Smooth muscle cell of bladder (primary cell): ENCODE measurements at places on chromosomes 3 and 15. TPM values are rescaled to one million over a fixed set of nuclear protein-coding genes. Genes with fewer than 3 reads are reported as not detected.

The C3orf62 gene
- total RNA-seq: 0.85 and 1.7 TPM in 2 replicates

The TUSC7 gene
- not detected in 2 replicates for total RNA-seq

The MAGI1 gene
- 15.5 and 36.0 TPM in 2 replicates for total RNA-seq

The COLQ gene
- 0.28 and 0.46 TPM in 2 replicates for total RNA-seq

The MORC1 gene
- total RNA-seq: not detected in 2 replicates

The MOBP gene
- 2.3 TPM in 1 of 2 replicates, not detected in the other for total RNA-seq

The IQGAP1 gene
- total RNA-seq: 149 and 183 TPM in 2 replicates

The ROPN1B gene
- total RNA-seq: not detected in 2 replicates

The CASR gene
- total RNA-seq: not detected in 2 replicates

The RLBP1 gene
- not detected in 2 replicates for total RNA-seq

The STAB1 gene
- total RNA-seq: 0.57 and 4.5 TPM in 2 replicates

The GPR176 gene
- total RNA-seq: 99.7 and 108 TPM in 2 replicates

The TNIK gene
- 14.9 and 30.2 TPM in 2 replicates for total RNA-seq

The PEAK1 gene
- total RNA-seq: 77.8 and 82.3 TPM in 2 replicates

The CD276 gene
- total RNA-seq: 69.3 and 104 TPM in 2 replicates

The ACOX2 gene
- total RNA-seq: 23.3 and 25.8 TPM in 2 replicates

The PP2D1 gene
- total RNA-seq: not detected in 2 replicates

The SLC30A4 gene
- total RNA-seq: 9.4 and 9.5 TPM in 2 replicates

The ATG7 gene
- total RNA-seq: 62.6 and 65.1 TPM in 2 replicates

The C3orf52 gene
- total RNA-seq: 5.7 and 10.5 TPM in 2 replicates

The PIERCE2 gene
- total RNA-seq: 1.7 and 1.8 TPM in 2 replicates

The MAN2C1 gene
- 94.7 and 112 TPM in 2 replicates for total RNA-seq

The CORO2B gene
- total RNA-seq: 4.3 and 5.3 TPM in 2 replicates

The FOXL2 gene
- total RNA-seq: not detected in 2 replicates

The FGF7 gene
- 976 and 1,252 TPM in 2 replicates for total RNA-seq

The GCHFR gene
- 3.2 and 5.0 TPM in 2 replicates for total RNA-seq

The GOLGA8R gene
- 2.1 and 3.1 TPM in 2 replicates for total RNA-seq

The TEX9 gene
- 3.1 and 3.8 TPM in 2 replicates for total RNA-seq

The CD200 gene
- total RNA-seq: 4.0 and 4.8 TPM in 2 replicates

The ZBTB47 gene
- 21.5 and 38.2 TPM in 2 replicates for total RNA-seq

The PGBD4 gene
- 1.8 and 2.2 TPM in 2 replicates for total RNA-seq

The SPATA12 gene
- total RNA-seq: not detected in 2 replicates

The GTPBP8 gene
- total RNA-seq: 33.8 and 41.1 TPM in 2 replicates
